Lower leg skin (tissue), 4 donors: ENCODE measurements at places on chromosomes 5 and 9. TPM values are rescaled to one million over a fixed set of nuclear protein-coding genes. Genes with fewer than 3 reads are reported as not detected.

DNA sequence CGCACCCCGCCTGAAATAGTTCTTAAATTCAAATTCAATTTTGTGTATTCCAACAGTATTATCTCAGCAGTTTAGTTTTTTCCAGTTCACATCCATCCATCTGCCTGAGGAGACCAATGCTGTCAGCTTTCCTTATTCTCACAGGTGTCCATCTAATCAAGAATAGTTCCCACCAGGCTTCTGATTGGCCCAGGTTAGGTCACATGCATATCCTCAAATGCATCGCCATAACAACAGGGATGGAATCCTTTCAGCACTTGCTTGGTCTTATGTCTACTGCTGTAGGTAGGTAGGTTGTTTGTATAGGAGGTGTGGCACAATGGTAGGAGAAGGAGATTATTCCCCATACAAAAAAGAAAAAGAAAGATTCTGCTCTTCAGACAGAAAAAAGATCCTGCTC is 91.2 kb downstream of the UBE2R2 start:
- no peak for DNase-seq

GRCh38 chr5:80411589-80412219 is 3.8 kb downstream of the ZFYVE16 start:
- no peak for DNase-seq

The RASEF gene
- 3.6 TPM for total RNA-seq

DNA sequence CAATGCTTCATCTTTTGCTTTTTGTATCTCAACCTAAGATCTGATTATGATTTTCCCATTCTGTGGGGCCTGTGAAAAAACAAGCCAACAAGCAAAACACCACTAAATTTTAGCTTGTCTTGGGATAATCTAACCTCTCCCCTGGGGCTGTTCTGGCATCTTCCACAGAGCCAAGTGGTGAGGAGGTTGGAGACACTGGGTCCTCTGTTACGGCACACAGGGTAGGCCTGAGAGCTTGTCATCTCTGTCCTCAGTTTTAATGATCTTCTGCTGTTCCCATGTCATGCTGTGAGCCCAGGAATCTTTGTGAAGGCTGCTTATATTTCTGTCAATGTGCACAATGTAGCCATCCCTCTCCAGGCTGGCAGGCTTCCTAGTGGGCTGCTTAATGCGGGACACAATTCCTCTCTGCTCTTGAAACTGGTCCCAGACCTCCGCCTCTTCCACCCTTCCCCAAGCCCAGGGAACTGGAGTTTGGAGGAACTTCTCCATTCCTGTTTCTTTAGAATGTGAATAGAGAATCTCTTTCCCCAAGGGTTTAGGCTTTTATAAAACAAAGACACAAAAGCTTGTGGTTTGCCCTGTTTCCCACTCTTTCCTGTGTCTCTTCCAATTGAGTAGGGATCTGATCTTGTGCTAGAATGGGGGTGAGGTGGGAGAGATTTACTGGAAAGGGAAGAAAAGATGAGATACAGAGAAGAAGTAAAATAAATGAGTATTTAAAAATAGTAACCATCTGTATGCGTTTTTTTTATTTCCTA is 30.9 kb upstream of the SEMA6A start:
- no peak for DNase-seq

DNA sequence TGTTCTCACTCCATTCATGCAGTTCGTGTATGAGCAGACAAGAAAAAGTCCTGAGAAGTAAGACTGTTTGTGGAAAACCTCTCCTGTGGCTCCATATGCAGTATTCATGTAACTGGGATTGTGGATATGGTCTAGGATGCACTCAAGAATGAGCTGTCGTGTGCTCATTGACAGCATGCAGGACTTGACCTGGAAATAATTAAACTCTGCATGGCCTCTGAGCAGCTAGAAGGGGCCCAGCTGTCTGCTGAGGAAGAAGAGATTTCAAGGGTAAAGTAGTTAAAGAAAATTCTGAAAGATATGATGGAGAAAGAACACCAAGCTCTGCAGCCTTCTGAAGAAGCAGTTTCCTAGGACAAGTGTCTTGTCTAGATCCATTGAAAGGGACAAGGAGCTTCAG is 89.4 kb downstream of the KCTD16 start:
- DNase-seq: no peak

GRCh38 chr5:73922875-73923557 is 297.0 kb downstream of the ARHGEF28 start:
- no peak for DNase-seq
